Activated CD4-positive, alpha-beta T cell treated with anti-CD3 and anti-CD28 coated beads, Interleukin-2, amount 50 U/mL, for 48 hours (primary cell): ENCODE measurements at places on chromosomes 5 and 9.
A peak's percentile ranks its signal among the peaks of the same experiment; 100 is the strongest.

- DNase-seq = no peak
These were observed 13.6 kb downstream of the FAT2 start for GRCh38 chr5:151577566-151577965.

DNA sequence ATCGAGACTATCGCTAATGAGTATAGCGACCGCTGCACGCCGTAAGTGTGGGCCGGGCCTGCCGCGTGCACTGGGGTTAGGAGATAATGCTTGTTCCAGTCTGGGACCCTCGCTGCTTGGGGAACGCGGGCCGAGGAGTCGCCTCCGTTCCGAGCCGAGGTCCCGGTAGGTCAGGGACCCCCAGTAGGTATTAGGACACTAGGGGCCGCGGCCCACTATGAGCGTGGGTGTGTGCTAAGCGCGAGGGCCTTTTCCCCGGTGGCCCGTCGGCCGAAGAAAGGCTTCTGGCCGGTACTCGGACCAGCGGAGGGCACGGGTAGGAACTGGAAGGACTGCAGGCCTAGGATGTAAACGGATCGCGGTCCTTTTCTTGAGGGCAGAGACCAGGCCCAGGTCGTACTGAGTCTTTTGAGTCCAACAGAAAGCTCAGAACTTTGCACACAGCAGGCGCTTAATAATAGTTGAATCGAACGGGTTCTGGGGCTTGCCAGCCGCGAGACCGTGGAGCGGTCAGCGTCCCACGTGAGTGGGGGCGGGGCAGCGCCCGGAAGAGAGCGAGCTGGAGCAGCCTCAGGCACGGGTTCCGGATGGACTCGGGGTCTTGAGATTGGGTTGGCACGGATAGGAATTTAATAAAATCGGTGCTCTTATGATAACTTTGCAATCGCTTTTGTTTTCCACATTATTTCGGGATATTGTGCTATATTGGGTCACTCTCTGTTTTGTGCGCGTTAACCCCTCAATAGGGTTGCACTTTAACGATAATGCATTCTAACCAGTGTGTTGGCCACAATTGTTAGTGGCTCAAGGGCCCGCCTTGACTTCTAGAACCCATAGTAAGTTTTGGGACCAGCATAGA, 733 bp downstream of the HSPA4 start:
- peak; percentile 75 for DNase-seq

- DNase-seq = no peak
These were observed 261.3 kb downstream of the PIK3R1 start for GRCh38 chr5:68476854-68477253.

- no peak for DNase-seq
These were observed 46.5 kb downstream of the AUH start for GRCh38 chr9:91315191-91315590.

GRCh38 chr5:756865-757345, 27.6 kb downstream of the ZDHHC11B start:
- no peak for DNase-seq

DNA sequence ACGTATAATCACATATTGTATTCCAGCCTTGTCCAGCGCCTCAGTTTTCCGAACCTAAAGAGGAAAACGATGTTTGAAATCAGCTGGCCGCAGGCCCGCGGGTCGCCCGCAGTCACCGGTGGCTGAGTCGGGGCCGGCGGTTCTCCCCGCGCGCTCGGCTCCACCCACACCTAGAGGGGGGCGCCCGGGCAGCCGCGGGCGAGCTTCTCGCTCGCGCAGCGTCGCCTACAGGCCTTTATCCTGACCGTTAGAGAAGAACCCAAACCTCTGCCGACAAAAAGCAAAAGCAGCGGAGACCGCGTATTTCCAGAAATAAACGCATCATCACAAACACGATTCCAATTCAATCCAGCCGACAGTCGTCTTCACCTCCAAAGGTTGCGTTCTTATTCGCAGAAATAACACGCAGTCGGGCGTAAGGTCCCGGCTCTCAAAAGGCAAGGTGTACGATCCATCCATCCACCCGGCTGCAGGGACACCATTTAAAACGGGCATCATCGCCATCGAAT, 725 bp upstream of the NIPBL start:
- DNase-seq = peak; percentile 74

- no peak for DNase-seq
These were observed 59.6 kb downstream of the GCNT4 start for GRCh38 chr5:74992791-74993190.

GRCh38 chr9:106482733-106483132, 380.2 kb upstream of the ZNF462 start:
- no peak for DNase-seq

GRCh38 chr5:109873687-109874086, 184.0 kb downstream of the MAN2A1 start:
- DNase-seq = no peak

- no peak for DNase-seq
These were observed 24.7 kb downstream of the AMBP start for GRCh38 chr9:114053246-114054005.

DNA sequence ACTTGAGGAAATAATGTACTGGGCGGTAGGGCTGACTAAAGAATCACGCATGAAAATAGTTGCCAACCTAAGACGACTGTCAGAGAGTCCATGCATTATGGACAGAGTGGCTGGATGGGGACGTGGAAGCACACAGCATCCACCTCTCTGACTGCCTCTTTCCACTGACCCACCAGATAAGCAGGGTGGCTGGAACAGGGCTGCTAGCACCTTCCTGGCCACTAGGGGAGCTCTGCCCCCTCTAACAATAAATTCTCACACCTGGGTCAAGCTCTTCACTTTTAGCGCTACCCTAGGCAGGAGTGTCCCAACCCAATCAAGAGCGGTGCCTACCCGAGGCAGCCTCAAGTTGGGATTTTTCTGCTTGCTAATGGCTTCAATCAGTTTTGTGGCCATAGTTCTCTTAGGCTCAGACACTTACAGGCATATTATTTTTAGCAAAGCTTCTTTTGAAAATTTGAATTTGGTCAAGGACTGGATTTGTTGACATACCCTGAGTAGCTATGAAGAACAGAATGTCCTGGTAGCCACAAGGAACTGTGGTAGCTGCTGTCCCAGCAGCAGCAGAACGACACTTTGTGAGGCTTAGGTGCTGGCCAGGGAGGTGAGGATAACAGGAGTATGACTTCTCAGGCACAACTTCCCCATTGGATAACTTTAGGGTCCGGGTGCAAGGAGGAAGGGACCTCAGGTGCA, 6.9 kb upstream of the TPM2 start:
- peak; percentile 68 for DNase-seq

GRCh38 chr9:37944671-37945481, 40.9 kb upstream of the SLC25A51 start:
- no peak for DNase-seq

DNA sequence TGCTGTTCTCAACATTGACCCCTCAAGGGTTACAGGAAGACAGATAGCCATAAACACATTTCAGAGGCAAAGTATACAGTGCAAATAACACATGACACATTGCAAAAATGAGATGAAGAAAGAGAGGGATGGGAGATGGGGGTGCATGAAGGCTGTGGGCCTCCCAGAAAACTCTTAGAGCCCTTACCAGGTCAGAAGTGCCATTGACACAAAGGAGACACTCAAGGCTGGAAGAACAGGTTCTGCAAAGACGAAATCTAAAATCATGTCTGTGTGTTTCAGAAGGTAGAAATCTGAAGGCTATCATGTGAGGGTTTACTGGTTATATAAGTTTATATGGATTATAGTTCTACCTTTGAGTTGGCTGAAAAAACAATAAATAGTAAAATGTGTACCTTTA, 318.8 kb downstream of the BNC2 start:
- DNase-seq = no peak

DNA sequence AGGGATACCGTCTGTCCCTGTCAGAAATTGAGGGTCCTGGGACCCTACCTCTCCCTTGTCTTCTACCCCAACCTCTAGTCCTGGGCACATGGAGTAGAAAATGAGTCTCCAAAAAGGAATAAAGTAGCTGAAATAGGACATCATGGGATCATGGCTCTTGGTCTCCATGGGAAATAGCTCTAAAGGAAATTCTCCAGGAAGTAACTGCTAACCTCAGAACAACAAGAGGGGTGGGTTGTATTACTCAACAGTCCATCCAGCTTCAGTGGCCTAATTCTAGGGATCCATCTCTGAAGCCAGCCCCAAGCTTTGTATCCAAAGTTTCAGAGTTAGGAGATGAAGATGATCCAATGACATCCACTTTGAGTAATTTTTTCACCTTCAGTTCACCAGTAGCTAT, 11.0 kb upstream of the RUSC2 start:
- no peak for DNase-seq

GRCh38 chr5:156686796-156687195, 163.3 kb upstream of the PPP1R2B start:
- DNase-seq = no peak

DNA sequence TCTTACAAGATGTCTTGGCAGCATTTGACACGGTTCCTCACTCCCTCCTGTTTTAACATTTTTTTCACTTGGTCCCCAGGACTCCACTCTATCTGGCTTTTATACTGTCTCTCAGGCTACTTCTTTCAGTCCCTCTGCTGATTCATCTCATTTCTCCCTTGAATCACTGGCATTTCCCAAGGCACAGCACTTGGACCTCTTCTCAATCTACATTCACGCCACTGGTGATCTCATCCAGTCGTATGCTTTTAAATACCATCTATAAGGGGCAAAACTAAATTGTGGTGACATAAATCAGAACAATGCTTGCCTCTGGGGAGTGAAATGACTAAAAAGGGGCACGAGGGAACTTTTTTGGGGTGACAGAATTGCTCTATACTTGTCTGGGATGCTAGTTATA, 47.1 kb downstream of the MAPKAP1 start:
- no peak for DNase-seq

- DNase-seq = no peak
These were observed 15.6 kb downstream of the NDUFA8 start for GRCh38 chr9:122143876-122144405.

GRCh38 chr5:180810959-180811622, 8.5 kb upstream of the MGAT1 start:
- no peak for DNase-seq

- no peak for DNase-seq
These were observed 80.1 kb downstream of the SPTLC1 start for GRCh38 chr9:92035146-92035545.
